ENCODE measurements at places on chromosomes 6 and 20.

DNA sequence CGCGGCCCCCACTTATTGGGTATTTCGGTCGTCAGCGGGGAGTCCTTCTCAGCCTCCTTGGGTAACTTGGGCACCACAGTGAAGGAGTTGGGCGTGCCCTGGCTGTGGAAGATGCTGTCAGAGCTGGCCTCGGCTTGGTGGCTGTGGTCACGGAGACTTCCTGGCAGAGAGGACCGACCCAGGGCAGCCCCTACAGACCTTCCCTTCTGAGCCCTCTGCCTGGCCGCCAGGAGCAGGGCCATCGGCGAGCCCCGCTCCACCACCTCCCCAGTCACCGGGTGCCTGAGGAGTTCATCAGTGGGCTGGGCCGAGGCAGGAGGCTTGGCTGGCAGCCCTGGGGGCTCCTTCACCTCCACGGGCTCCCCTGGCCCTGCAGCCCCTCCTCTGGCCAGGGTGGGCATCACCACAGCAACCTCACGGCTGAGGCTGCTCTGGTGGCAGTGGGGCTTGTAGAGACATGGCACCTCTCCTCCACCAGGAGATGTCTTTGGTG, 37.2 kb downstream of the C6orf132 start:
- no peak for ATAC-seq

- no peak for ATAC-seq
Observed at GRCh38 chr6:51846531-51846930, 240.9 kb downstream of the PKHD1 start.

DNA sequence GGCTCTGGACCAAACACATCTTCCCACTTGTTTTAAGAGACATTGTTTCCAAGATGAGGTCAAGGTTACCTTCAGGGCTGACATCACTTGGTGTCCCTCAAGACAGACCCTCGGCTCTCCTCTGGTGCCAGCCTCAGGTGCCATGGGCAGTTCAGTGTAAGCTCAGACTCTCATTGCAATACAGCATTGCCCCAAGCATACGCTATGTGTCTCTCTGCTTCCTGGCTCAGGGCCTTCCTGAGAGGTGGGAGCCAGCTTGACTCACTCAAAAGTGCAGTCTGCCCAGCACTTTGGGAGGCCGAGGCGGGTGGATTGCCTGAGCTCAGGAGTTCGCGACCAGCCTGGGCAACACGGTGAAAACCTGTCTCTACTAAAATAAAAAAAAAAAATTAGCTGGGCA, 51.7 kb downstream of the SLC24A3 start:
- no peak for ATAC-seq

GRCh38 chr6:135295085-135295484, 114.0 kb downstream of the MYB start:
- no peak for ATAC-seq

DNA sequence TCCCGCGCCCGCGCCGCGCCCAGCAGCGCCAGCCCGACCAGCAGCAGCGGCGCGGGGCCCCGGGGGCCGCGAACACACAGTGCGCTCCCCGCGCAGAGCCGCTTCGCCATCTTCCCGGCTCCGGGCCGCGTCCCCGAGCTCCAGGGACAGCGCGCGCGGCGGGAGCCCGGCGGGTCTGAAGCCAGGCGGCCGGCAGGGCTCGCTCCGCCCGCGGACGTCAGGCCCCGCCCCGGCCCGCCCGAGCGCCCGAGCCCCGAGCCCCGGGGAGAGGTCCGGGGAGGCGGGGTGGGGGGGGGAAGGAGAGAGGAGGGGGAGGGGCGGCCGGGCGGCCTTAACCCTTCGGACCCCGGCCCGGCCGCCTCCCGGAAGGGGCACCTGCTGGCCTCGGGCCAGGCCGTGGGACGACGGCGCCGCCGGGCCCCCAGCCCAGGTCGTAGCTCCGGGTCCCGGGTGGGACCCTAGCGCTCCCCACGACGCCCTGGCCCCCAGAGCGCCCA, at the start of gene LAMA5:
TSS of gene LAMA5 (minus strand) at position 177 of the 497 bp plus-strand sequence. CDS start at position 110, 67 bp downstream.
- ATAC-seq = peak; percentile 27

DNA sequence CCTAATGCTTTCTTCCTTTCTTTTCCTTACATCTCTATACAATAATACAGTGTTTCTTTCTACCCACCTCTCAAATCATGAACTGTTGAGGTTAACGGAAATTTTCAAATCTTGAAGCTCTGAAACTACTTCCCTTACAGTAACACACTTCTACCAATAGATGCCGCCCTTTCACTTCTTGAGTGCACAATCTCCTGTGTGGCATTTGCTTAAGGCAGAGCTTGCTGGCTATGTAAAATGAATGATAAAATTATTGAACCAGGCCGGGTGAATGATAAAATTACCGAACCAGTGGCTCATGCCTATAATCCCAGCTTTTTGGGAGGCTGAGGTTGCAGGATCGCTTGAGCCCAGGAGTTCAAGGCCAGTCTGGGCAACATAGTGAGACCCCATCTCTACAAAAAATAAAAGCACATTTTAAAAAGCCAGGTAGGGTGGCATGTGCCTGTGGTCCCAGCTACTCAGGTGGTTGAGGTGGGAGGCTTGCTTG, 56.8 kb downstream of the KCNS1 start:
- ATAC-seq = peak; percentile 75

DNA sequence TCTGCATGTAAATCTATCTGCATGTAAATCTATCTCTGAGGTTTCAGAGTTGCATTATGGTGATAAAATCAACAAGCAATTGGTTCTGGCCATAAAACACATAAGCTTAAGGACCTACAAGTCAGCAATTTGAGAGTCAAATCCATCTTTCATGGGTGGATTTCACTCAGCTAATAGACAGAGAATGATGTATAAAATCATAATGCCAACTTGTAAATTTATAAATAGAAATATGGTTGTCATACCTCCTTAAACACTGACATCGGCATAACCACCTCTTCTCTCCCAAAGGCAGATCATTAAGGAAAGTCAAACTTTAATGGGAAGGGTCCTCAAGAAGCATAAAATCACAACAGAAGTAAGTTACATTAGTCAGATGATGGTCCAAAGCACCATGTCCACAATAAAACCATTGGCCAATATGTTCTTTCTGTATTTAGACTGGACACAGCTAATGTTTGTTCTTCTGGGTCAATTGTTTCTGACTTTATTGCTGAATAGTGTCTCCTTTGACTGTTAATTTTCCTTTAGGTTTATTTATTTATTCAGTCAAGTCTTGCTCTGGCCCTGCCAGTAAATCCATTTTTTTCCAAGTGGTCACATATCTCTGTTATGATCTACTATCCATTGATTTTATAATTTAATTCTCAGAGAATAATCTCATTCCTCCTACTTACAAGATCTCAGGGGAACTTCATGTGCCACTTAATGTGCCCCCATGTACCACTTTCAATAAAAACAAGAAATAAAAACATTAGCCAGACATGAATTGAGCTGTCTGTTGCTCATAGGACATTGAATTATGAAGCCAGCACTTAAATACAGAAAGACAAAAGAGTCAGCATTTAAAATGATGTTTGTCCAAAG, 382.9 kb upstream of the IRAK1BP1 start:
- ATAC-seq = no peak
